NCI-H2227 treated with DMSO at 0.1 percent for 48 hours (cell line): ENCODE measurements at places on chromosomes 13 and 19.

- DNase-seq: no peak
These were observed 19.8 kb downstream of the MYO9B start for GRCh38 chr19:17095141-17095919.

GRCh38 chr19:17001603-17002183 is 24.9 kb downstream of the CPAMD8 start:
- DNase-seq: no peak

DNA sequence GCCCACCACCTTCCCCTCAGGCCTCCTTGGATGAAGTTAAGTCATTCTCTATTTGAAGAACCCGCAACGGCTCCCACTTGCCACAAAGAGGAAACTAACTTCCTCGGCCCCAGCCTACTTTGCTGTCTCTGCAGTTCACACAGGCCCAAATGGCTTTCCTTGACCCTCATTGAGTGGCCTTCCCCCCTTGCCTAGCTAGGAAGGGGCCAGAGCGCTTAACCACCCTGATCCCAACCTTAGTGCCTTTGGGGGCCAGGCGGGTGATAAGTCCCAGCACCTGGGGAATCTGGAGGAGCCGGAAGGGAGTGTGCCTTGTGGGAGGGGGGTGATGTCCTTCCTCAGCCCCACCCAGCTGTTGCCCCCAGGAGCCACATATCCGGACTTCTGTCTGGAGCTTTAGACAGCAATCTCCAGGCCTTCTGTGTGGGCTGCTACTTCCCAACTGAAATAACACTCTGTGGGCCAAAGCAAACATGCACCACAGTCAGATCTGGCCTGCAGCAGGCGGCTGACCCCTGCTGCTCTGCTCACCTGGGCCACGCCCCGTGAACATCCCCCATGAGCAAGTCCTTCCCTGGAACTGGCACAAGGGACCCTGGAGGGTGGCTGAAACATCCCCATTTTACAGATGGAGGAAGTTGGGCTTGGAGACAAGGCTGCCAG is 10.5 kb downstream of the NECTIN2 start:
- no peak for DNase-seq

- no peak for DNase-seq
These were observed 23.5 kb upstream of the EBPL start for GRCh38 chr13:49714757-49715156.

DNA sequence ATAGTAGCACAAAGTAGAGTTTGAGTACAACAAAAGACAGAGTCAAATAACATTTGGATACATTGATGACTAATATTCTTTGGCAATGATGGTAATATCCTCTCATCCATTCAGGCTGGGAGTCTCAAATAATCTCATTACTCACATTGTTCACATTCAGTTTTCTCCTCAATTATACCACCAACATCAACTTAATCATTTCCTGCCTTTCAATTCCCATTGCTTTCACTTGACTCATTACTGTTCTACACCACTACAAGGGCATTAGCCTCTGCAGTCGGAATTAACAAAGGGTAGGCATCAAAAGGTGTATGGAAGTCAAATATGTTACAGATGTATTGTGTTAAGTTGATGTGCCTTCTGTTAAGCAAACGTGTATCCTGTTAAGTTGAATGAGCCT is 518.4 kb upstream of the SLITRK1 start:
- DNase-seq: no peak

GRCh38 chr19:10977742-10978092 is 16.9 kb downstream of the SMARCA4 start:
- no peak for DNase-seq

DNA sequence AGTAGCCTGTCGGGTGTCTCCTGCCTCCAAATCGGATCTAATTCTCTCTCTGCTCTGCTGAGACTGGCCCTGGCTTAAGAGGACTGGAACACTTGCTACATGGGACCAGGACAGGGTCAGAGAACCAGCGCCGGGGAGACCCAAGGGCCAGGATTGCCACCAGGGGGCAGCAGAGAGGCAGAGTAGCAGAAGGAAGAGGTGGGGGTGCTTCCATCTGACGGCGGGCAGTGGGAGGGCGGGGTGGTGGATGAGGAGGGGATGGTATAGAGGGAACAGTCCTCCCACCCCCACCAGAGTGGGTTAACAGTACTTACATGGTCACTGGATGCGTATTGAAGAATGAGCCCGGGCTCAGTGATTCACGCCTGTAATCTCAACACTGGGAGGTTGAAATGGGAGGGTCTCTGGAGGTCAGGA is 11.9 kb downstream of the SELENOW start:
- DNase-seq: no peak

DNA sequence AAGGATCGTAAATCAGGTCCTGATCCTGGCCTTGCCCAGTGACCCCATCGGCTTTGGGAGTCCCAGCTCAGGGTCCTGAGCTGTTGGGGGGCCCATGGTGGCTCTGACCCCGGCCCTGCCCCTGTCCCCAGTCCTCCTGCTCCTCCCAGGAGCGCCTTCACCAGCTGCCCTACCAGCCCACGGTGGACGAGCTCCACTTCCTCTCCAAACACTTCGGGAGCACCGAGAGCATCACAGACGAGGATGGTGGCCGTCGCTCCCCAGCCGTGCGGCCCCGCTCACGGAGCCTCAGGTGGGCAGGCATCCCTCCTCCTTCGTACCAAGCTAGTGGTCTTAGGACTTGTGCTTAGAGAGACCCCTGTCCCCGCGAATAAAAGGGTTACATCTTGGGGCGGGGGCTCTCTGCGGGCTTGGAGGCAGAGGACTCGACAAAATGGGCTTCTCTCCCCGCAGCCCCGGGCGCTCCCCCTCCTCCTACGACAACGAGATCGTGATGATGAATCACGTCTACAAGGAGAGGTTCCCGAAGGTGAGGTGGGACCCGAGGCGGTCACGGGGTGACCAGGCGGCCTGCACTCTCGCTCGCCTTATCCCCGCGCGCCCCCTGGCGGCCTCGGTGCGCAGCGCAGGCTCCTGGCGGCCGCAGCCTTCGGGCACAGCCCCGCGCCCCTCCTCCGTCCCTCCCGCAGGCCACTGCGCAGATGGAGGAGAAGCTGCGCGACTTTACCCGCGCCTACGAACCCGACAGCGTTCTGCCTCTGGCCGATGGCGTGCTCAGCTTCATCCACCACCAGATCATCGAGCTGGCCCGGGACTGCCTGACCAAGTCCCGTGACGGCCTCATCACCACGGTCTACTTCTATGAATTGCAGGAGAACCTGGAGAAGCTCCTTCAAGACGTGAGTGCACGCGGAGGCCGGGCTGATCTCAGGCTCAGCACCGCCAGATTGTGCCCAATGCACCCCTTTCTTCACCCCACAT is 9.1 kb downstream of the MAST1 start:
- DNase-seq: peak; percentile 60

DNA sequence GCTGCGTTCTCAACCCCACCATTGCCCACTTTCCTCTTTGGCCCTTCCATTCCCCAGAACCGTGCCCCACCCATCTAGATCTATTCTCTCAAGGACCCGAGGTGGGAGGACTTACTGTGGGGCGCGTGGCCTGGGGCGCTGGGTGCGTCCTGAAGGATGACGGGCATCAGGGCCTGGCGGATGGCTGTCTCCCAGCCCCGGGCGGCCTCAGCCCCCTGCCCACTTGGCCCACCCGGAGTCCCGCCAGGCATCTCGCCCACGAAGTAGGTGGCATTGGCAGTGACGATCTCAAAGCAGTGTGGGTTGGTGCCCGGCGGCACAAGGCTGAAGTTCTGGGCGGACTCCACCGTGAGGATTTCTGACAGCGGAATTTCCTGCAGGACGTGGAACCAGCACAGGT is 23.2 kb downstream of the PRKD2 start:
- no peak for DNase-seq

- no peak for DNase-seq
These were observed 584.5 kb downstream of the SLITRK1 start for GRCh38 chr13:83297586-83298290.

DNA sequence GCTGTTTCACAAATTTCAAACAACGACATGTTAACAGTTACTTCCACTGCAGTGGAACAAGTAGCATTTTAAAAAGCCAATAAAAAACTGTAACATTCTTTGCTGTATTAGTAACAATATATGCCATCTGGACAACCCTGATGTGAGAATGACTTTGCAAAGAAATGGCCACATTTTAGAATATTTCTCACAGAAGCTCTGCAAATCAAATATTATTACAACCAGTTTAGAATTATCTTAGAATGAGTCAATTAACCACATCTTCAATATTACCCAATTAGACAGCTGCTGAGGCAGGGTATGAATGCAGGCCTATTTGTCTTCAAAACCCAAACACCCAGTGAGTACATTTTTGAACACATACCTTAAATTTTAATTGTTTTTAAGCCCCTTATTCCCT is 3.2 kb downstream of the ZNF699 start:
- DNase-seq: no peak

DNA sequence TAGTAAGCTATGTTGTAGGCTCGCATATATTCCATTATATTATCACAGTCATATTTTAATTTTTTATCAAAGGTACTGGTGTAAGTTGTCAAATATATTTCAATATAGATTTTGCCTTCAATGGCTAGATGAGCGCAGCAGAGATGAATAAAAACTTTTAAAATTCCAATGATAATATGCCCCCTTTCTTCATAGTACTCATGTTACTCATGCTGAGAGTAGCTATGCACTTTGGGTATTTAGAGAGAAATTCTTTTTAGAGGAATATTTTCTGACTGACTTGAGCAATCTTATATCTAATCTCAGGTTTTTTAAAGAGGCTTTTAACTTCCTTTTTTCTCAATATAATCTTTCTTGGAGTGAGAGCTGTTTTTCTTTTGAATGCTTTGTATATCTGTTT is 11.4 kb downstream of the ZNF254 start:
- DNase-seq: no peak

GRCh38 chr13:100728201-100728600 is 53.6 kb upstream of the TMTC4 start:
- DNase-seq: no peak

- no peak for DNase-seq
These were observed 288.2 kb downstream of the MYO16 start for GRCh38 chr13:108917581-108917980.

DNA sequence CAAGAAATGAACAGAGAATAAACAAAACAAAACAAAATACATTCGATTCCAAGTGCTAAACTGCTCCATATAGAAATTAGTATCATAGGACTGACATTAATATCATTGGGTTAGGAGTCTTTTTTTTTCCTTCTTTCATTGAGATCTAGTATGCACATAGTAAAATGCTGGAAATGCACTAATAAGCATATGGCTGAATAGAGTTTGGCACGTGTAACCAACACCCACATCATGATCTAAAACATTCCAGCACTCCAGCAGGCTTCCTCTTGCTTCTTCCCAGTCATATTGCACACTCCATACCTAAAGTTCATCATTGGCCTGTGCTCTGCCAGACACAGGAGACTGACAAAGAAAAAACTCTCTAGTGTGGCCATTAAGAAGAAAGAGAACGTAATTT is 117.5 kb downstream of the POU4F1 start:
- DNase-seq: no peak

DNA sequence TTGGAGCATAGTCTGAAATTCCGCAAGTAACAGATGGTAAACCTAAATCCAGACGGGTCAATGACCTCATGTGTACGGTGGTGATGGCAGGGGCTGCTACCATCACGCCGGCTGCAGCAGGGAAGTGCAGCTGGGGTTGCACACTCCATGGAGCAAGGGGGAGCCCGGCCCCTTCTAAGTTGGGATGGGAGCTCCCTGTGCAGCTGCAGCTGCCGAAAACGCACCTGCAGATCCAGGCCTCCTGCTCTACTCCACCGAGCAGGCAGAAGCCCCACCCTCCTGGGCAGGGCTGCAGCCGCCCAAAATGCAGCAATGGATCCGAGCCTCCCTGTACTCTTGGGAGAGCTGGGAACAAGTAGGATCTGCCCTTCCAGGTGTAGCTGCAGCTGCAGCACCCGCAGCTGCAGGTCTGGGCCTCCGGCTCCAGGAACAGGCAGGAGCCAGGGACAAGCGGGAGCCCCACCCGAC is 25.5 kb downstream of the KBTBD6 start:
- no peak for DNase-seq

DNA sequence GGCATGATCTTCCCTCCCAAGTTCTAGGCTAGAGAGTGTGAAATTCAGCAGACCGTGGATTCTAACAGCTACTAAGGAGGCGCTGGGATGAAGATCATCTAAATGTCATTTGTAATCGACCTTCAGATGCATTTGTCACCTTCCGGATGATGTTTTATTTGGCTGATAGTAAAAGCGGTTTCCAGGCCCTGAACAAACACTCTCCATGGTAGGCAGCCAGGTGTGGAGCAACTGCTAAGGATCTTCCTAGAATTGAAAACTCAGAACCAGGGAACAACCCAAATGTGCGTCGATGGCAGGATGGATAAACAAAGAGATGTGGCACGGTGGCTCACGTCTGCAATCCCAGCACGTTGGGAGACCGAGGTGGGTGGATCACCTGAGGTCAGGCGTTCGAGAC is 107.2 kb upstream of the CACNA1A start:
- DNase-seq: no peak

DNA sequence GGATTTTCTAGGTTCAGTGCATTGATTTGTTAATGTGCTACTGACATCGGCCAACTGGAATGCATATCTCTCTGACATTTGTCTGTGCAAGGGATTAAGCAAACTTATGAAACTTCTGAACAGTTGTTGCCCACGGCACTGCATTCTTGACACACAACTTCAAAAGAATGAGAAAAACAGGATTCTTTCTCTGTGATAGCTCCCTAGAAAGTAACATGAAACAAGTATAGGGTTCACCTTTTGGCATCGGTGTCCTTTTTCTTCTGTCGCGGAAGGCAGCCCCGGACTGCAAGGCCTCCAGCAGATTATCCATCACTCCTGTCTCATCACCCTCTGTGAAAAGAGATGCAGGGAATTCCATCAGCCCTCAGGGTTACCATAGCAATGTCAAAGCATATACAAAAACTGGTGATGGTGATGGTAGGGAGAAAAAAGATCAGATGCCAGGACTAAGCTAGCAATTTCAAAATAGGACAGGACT is 389.2 kb downstream of the DIAPH3 start:
- no peak for DNase-seq

DNA sequence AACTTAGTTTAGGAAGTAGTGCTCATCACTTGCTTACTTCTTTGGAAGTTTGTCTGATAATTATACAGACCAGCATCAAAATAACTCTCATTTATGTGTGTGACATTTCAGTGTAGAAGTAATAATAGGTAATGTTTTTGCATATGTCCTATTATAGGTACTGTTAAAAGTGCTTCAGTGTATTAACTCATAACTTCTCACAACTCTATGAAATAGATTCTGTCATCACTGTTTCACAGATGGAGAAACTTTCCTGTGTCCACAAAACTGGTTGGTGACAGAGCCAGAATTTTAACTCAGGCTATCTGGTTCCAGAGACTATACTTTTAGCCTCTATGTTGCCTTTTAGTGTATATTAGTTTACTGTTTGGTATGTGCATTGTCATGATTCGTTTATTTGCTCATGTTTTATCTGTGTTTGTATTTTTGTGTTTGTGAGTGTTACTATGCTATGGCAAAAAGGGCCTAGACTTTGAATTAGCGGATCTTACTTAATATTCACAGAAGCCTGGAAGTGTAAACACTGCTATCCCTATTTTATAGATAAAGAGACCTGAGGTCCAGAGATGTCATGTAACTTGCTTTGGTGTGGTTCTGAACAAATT is 12.7 kb downstream of the LPAR6 start:
- DNase-seq: no peak

GRCh38 chr19:31506102-31506501 is 156.9 kb upstream of the TSHZ3 start:
- no peak for DNase-seq
